Stimulated activated CD8-positive, alpha-beta memory T cell treated with anti-CD3 and anti-CD28 coated beads, Interleukin-12 subunit alpha, Interleukin-12 subunit beta, amount 100 ng/mL, for 4 hours (primary cell): ENCODE measurements at places on chromosomes 11 and 22.

DNA sequence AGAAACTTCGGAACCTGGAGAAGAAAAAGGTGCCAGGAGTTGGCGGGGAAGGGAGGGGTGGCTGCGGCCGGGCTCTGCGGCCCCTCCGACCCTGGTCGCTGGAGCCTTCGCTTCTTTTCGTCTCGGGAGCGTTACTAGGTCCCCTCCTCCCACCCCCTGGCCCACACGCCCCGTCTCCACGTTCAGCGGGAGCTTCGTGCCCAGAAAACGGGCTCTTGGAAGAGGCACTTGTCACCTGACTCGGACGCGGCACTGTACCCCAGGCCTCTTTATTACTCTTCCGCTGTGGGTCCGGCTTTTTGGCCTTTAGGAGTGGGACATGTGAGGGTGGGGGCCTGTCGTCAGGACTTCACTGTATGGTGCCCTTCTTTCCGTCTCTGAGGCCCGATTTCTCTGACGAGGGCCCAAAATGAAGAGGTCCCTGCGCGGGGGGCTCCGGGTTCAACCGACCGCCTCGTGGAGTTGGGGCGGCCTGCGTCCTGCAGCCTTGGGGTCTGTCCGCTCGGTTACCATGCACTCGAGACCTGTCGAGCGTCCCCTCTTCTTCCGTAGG, 1.2 kb downstream of the CAPRIN1 start:
- peak; percentile 24 for DNase-seq

DNA sequence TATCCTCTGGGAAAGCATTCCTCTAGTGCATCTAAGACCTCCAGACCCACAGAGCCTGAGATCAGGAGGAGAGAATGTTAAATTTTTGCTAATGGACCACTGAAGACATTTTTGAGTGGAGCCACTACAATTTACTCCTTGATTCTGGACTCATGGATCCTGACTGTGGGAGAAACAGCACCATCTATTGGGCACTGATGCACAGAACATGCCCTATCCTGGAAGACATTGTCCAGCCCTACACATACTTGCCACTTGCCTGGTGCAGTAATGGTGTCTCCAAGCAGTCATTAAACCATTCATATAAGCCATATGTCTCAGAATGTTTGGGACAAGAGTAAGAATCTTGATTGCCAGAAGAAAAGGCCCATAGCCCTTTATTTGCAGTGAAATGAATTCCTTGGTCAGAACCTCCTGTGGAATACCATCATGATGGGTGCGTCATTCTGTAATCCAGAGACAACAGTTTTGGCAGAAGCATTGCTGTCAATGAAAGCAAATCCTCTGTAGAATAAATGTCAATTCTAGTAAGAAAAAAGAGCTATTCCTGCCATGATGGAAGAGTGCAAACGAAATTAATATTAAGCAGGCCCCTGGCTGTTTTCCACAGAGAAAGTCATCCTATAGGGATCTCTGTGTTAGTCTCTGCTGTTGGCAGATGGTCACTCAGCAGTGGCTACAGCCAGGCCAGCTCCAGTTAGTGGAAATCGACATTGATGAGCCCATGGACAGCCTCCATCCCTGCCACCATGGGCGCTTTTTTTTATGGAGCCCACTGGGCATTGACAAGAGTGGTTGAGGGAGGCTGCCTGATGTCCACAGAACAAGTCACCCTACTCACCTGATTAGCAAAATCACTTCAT, 43.5 kb downstream of the GGTLC2 start:
- DNase-seq = no peak

DNA sequence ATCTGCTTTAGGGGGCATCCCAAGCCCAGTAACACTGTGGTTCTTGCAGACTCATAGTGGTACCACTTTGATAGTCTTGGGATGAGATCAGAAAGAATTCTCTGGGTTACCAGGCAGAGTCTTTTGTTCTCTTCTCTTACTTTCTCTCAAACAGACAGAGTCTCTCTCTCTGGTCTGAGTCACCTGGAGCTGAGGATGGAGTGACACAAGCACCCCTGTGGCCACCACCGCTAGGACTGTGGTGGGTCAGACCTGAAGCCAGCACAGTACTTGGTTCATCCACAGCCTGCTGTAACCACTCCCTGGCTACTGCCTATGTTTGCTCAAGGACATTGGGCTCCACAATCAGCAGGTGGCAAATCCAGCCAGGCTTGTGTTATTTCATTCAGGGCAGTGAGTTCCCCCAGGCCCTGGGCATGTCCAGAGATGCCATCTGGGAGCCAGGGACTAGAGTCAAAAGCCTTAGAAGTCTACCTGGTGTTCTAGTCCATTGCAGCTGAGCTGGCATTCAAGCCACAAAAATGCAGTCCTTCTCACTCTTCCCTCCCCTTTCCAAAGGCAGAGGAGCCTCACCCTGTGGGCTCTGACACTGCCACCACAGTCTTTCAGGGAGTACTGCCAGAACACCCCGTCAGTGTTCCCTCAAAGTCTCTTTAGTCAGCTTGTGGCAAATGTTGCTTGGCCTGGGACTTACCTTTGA, 29.9 kb downstream of the ENDOD1 start:
- no peak for DNase-seq

- DNase-seq = no peak
These were observed 30.9 kb downstream of the BIRC2 start for GRCh38 chr11:102377891-102378290.

GRCh38 chr22:38655519-38656255, 505 bp downstream of the FAM227A start:
- DNase-seq = no peak
